ENCODE measurements at places on chromosomes 5 and 9. TPM values are rescaled to one million over a fixed set of nuclear protein-coding genes. Genes with fewer than 3 reads are reported as not detected.

Gene COL23A1
- 6.0 TPM for total RNA-seq

Gene CARD6
- 10.8 TPM for total RNA-seq

Gene ARAP3
- 18.7 TPM for total RNA-seq

Gene PRKACG
- not detected for total RNA-seq

GRCh38 chr5:73215891-73216610 is 43.1 kb downstream of the TMEM174 start:
- DNase-seq = peak; percentile 76
